HT1080 (cell line): ENCODE measurements at places on chromosomes 12 and 14. TPM values are rescaled to one million over a fixed set of nuclear protein-coding genes. Genes with fewer than 3 reads are reported as not detected.

- DNase-seq = no peak
Observed at GRCh38 chr14:60485057-60485597, 736 bp downstream of the C14orf39 start.

DNA sequence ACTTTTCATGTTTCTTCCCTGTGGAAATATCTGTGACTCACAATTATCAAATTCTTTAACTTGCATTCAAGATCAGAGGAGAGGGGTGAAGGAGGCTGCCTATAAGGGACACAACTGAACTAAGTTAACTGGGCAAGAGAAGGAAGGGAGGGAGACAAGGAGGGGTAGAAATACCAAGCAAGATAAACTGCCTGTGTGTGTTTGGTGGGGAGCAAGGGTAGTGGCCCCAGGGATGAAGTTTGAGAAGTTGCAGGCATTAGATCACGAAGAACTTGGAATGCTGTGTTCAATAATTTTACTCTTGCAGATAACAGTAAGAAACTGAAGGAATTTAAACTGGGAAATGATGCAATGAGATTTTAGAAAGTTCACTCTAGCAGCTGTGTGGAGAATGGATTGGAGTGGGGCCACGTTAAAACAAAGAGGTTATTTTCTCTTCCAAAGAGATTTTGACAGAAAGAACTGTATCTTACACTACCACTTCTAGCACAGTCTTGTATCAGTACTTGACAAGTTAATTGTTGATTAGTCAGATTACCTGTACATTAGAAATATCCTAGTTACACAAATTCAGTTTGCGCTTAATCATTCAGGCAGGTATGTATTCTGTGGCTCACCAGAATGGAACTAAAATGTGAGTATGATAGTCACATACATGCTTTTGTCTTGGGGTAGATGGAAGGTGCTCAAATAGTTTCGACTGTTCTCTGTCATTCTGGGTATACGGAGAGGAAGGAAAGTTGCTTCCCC is 7.4 kb downstream of the PKP2 start:
- DNase-seq = no peak

DNA sequence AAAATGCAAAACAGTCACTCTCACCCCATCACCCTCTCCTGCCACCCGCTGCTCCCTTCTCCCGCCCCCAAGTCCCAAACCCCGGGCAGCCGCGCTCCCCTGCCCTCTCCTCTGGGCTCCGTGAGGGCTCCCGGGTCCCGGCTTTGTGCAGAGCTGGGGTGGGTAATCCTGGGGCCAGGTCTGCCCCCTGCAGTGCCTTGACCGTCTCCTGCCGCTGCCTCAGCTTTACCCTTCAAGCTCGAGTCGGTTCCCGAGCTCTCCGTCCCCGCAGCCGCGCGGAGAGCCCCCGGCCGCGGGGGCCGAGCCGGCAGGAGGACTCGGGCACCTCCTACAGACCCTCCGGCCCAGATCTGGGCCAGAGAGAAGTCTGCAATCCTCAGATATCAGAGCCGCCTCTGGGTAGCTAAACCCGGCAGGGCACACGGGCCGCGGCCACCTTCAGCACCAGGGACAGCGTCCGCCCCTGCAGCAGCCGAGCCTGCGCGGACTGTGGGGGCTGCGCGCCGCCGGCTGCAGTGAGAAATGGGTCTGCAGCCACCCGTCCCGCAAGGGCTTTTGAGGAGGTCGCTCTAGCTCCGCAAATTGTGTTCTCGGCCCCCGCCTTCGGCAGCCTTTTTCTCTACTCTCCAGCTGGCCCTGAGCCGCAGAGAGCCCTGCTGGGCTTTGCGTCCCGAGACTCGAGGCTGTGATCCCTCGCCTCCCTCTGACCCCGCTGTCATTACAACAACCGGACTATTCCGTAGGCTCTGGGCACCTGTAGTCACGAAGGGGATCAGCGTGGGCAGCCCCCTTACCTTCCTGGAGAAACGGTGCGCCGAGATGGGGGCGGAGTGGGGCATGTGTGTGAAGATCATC is 1.2 kb downstream of the PRMT8 start:
- DNase-seq = peak; percentile 36

DNA sequence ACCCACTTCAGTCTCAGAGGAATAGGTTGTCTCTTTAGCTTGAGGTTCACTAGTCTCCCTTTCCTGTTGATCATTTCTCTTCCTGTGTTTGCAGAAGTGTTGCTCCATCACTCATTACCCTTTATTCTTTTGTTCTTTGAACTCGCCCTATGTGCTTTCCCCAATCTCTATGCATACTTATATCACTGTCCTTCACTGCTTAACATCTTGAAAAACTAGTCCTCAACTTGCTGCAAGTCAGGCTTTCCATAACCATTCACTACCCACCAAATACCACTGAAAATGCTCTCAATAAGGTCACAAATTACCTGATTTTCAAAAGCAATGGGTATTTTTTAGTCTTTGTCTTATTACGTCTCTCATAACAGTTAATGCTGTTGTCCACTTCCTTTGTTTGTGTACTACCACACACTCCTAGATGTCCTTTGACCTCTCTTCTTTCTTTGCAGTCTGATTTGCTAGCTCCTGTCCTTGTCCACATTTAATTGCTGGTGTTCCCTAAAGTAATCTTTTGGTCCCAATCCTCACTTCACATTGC is 80.8 kb downstream of the RIC8B start:
- no peak for DNase-seq

GRCh38 chr14:32304296-32304695 is 24.8 kb upstream of the AKAP6 start:
- no peak for DNase-seq

- DNase-seq = no peak
Observed at GRCh38 chr14:56135001-56135400, 16.8 kb downstream of the PELI2 start.

DNA sequence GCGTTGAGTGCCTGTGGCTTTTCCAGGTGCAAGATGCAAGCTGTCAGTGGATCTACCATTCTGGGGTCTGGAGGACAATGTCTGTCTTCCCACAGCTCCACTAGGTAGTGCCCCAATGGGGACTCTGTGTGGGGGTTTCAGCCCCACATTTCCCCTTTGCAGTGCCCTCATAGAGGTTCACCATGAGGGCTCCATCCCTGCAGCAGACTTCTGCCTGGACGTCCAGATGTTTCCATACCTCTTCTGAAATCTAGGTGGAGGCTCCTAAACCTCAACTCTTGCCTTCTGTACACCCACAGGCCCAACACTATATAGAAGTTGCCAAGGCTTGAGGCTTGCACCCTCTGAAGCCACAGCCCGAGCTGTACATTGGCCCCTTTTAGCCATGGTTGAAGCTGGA is 52.9 kb downstream of the PRKCH start:
- DNase-seq = no peak

DNA sequence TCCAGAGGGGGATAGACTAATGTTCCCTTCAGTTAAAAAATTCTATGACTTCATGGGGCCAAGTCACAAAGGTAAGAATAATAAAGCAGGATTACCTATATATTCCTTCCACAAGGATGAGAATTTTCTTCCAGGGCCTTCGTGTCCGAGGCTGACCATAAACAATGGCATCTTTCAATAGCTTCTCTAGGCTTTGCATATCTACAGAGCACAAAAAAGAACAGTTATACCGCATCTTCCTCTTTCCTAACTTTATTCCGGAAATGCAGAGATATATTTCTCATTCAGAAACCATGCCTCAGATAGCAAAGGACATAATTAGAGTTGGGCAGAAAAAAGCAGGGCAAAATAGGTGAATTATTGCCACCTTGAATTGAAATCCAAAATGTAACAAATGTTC is 58.3 kb upstream of the ISM2 start:
- DNase-seq = no peak

DNA sequence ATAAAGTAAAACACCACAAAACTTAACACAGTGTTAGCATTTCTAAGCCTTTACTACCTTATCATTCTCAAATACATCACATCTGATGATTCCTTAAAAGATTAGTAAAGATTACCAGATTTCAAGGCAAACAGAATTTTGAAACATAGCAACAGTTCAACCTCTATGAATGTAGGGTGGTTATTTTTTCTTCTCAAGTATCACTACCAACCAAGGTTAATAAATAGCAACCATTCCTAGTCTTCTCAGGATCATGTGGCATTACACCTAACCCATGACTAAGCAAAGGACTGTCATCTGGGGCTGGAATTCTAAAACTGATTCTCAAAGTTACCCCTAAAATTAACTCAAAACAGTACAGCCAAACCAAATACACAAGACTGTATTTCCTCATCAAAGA is 39.4 kb upstream of the CSRNP2 start:
- DNase-seq = no peak

GRCh38 chr12:56252649-56253048 is 5.5 kb downstream of the ANKRD52 start:
- DNase-seq = no peak

- DNase-seq = no peak
Observed at GRCh38 chr12:12891881-12892355, 556 bp downstream of the GPRC5A start.

The CACNA2D4 gene
- total RNA-seq = 35.2 and 44.0 TPM in 2 replicates

The ST8SIA1 gene
- 2.5 and 3.5 TPM in 2 replicates for total RNA-seq

The CLEC4C gene
- not detected in 2 replicates for total RNA-seq
